ENCODE measurements at places on chromosomes 4 and X.

DNA sequence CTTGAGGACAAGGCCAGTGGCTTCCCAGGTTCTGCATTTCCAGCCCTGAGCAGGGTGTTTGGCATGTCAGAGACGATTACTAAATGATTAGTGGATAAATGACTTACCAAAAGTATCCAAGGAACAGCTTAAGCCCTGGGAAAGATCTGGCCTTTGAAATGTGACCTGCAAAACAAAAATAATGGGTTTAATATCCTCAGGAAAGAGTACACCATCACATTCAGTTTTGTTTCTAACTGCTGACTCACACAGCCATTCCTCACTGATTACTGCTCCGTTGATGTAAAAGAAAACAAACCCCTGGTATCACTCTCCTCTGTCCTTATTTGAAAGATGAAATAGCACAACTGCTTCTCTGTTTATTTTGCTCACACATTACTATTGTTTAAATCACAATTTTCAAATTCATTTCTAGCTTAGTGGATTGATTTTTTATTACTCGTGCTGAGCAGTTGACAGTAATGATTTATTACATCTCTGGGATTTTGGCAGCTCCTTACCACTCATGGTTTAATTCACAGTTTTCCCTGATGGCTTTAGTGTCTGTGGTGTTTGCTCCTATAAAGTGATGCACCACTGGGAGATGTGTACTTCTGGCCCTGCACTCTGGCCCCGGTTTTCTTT is 117.0 kb downstream of the CBLL2 start:
- DNase-seq = no peak

DNA sequence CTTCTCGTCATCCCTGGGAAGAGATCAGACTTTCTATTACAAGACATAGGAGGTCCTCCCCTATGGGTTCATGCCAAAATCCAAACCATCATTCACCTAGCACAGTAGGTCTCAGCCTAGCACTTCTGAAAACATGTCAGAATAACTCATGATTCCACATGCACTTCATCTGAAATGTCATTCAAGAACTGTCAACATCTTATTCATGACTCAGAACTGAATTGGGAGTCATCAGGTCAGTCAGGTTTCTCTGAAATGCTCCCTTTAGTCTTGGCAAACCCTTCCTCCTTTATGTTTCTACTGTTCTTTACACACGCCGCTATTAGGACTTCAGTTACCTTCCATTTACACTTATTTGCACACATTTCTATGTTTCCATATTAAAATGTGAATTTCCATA is 67.2 kb downstream of the ANTXR2 start:
- no peak for DNase-seq

DNA sequence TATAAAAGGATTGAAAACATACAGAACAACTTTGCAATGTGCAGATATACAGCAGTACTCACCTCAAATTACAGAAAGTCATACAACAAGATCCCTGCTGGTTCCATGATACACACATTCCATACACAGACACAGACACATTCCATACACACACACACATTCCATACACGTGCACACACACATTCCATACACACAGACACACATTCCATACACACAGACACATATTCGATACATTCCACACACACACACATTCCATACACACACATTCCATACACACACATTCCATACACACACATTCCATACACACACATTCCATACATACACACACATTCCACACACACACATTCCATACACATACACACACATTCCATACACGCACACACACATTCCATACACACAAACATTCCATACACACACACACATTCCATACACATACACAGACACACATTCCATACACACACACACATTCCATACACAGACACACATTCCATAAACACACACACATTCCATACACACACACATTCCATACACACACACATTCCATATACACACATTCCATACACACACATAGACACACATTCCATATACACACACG is 13.7 kb downstream of the LINC00632 start:
- no peak for DNase-seq

DNA sequence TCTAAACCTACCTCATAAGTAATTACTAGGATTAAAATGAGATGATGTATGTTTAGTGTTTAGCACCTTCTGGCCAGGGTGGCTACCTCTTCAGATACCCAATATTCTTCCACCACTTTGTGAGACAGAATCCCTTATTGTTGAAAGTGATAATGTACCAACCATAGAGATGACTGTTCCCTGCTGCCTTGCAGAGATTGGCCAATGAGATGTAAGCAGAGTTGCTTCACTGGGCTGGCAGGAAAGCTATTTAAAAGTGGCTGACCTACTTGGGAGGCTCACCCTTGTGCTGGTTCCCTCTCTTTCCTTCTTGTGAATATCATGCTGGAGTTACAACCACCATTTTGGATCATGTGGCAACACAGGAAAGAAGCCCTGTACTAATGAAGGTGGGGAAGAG is 58.9 kb downstream of the TMEM154 start:
- DNase-seq = no peak

- no peak for DNase-seq
Observed at GRCh38 chr4:13980317-13981310, 353.1 kb upstream of the BOD1L1 start.

GRCh38 chrX:38066934-38067333 is 60.6 kb downstream of the SYTL5 start:
- DNase-seq = no peak

DNA sequence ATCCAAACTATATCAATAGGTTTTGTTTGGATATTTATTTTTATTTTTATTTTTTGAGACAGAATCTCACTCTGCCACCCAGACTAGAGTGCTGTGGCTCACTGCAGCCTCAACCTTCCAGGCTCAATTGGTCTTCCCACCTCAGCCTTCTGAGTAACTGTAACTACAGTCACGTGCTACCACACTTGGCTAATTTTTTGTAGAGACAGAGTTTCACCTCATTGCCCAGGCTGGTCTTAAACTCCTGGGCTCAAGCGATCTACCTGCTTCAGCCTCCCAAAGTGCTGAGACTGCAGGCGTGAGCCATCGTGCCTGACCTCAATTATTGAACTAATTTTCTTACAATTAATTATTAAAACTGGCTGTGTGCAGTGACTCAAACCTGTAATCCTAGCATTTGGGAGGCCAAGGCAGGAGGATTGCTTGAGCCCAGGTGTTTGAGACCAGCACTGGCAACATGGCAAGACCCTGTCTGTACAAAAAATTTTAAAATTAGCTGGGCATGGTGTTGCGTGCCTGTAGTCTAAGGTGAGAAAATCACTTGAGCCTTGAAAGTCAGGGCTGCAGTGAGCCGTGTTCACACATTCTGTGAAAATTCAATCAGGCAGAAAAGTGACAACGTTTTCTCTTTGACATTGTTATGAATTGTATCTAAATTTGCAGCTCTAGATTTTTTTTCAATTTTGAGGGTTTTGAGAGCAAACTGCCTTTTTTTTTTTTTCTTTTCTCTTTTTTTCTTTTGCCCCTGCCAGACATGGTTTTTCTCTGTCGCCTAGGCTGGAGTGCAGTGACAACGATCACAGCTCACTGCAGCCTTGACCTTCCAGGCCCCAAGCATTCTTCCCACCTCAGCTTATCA is 66.0 kb downstream of the UBE2K start:
- no peak for DNase-seq

GRCh38 chr4:105208561-105208960 is 61.9 kb downstream of the TET2 start:
- no peak for DNase-seq

- no peak for DNase-seq
Observed at GRCh38 chr4:168622600-168622999, 125.7 kb downstream of the PALLD start.

- DNase-seq = peak; percentile 69
Observed at GRCh38 chr4:62394766-62395165, 1194.6 kb downstream of the ADGRL3 start.

GRCh38 chr4:73704314-73705055 is 35.9 kb upstream of the CXCL8 start:
- DNase-seq = peak; percentile 61

DNA sequence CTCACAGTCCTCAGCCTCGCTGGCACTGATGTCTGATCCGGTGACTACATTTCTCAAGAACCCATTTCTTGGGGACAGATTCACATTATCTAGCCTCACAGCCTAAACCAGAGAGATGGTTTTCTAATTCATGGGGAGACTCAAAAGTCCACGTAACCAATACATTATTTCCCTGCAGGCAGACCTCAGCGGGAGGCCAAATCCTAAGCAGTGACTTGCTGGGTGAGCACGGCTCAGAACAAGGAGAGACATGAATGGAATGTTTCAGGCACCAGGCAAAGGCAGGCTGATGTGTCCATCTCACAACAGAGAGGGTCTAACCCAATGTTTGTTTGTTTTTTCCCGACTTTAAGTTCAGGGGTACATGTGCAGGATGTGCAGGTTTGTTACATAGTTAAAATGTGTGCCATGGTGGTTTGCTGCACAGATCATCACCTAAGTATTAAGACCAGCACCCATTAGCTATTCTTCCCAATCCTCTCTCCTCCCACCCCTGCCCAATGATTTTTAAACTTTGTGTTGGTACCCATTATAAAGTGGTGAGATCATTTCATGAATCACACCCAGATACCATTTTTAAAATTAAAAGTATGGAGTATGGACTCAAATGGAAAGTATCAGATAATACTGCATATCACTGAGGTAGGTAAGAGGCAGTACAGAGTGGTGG is 53.3 kb downstream of the SCD5 start:
- DNase-seq = no peak

GRCh38 chr4:121690001-121690400 is 6.8 kb downstream of the ANXA5 start:
- DNase-seq = no peak

- peak; percentile 9 for DNase-seq
Observed at GRCh38 chrX:119194621-119195020, 41.5 kb upstream of the PGRMC1 start.

DNA sequence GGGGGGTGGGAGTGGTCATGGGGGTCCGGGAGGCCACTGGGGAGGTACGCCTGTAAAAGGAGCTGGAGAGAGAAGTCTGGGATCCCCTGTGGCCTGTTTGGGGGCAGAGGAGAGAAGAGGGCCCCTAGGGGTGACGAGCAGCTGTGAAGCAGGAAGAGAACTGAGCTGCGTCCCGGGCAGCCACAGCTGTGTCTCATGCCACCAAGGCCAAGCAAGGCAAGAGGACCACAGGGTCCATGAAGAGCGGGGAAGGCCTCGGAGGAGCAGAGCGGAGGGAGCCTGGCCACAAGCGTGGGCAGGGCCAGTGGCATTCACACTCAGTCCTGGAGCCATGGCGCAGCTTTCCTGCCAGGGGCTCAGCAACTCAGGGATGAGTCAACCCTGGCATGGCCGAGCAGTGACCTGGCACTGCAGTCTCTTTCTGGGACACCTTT is 13.6 kb upstream of the NAT8L start:
- DNase-seq = no peak

DNA sequence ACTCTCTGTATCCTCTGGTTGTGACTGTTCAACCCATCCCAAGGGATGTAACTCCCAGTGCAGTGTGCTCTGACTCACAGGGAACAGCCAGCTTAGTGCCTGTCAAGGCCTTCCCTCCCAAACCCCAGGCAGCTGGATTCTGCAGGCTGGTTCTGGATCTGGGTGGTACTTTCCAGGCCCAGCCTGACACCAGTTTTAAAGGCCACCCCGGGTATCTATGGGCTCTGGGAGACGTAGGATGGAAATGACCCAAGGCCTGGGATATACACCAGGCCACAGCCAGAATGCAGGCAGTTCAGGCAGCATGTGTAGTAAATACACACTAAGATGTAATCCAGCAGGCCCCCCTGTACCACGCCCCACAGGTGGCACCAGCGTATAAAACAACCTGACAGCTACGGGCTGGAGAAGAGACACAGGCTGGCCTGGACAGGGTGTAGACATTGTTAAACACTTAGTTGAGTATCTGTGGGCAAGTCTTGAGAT is 64.2 kb downstream of the SPINK2 start:
- no peak for DNase-seq

DNA sequence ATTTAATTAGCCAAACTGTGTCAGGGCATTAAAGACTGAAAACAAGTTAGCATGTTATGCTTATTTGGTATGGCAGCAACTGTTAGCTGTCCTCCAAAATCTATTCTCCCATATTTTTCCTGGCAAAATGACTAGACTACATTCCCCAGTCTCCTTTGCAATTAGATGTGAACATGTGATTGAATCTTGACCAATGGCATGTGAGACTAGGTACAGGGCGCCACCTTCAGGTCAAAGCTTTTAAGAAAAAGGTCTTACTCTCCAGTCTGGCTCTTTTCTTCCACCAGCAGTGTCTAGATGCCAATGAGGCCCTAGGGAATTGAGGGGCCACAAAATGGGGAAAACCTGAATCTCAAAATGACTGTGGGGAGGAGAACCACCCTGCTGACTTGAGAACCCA is 408.2 kb downstream of the SMARCA1 start:
- peak; percentile 42 for DNase-seq

- no peak for DNase-seq
Observed at GRCh38 chrX:98203800-98204199, 1320.1 kb downstream of the RPA4 start.

DNA sequence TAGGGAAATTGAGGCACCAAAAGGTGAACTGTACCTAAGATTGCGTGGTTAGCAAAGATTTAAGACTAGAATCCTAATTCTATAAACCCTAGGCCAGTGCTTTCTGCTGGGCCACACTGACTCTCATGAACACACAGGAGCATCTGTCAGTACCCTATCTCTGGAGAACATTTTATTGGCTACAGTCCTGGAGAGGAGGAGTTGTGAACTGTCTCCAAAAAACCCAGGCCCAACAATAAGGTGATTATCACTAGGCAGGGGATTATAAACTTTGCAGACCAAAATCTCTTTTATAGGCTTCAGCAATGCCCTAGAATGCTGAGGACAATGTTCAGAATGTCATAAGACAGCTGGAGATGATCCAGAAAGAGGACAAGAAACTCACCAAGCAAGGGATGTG is 24.1 kb downstream of the OPHN1 start:
- DNase-seq = no peak
